NCI-H1417 (cell line): ENCODE measurements at places on chromosomes 11 and 22.

DNA sequence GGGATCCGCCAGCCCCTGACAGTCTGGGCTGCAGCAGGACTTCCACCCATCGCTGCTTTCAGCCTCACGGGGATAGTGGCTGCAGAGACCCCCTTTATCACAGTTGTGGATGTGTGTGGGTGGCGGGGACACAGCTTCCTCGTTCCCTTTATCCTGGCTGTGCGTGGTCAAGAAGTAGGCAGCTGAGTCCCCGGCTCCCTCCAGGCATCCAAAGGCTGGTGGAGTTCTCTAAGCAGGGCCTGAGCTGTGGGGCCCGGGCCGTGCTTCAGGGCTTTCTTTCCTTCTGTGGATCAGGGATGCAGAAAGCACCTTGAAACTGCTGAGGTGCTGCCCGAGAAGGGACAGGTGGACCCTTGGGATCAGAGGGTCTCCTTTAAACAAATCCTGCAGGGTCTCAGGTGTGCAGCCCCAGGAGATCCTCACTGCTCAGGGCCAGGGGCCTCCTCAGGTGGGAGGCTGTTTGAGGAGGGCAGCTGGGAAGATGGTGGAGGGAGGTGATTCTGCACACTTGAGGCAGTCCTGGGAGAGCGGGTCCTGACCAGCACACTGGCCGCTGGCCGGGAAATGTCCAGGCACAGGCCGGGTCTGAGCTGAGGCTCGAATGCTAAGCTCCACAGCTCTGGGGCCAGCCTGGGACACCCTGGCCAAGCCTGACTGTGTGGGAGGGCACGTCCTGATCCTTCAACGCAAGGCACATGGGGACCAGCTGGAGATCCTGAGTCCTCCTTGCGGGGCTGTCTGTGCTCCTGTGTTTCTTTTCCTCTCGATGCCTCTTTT lies 1024.3 kb downstream of the BRD1 start:
- DNase-seq, result no peak

GRCh38 chr11:68312117-68312779 lies at the start of gene LRP5:
LRP5 (plus strand) TSS chr11:68312591; CDS start chr11:68312715, 124 bp downstream.
- peak; percentile 52 for DNase-seq

- DNase-seq, result peak; percentile 40
Measured at GRCh38 chr11:64810891-64811272, 531 bp upstream of the MEN1 start.

DNA sequence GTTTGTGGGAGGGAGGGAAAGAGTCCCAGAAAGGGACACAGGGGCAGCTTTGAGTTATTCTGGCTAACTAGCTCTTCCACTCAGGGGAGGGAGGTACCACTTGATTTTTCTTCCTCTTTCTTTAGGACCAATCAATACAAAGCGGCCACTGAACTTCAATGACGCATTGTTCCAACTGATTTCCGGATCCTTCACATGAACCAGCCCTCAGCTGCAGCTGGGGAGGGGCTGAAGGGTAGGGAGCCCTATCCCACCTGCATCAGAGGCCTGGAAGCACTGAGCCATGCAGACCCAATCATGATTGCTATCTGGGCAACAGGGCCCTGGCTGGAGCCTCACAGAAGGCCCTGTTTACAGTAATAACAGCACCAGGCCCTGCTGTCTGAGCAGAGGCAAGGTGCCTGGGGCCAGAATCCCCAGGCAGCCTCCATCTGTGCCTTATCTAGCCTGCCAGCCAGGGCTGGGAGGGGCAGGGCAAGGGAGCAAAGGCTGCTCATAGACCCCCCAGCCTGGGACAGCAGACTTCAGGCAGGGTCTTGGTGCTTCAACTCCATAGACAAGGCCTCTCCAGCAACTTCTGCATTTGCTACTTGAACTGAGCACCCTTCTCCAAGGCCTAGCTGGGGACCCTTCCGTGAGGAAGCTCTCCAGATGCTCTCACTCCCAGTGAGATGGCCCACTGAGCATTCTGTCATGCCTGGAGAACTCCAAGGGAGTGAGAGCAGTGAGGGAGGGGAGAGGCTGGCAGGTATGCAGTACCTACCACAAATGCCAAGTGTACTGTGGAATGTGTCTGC lies 22.5 kb downstream of the CLPB start:
- DNase-seq, result peak; percentile 79

- DNase-seq, result no peak
Measured at GRCh38 chr11:69465236-69466000, 16.0 kb upstream of the LINC01488 start.

GRCh38 chr11:128772814-128773213 lies 78.9 kb downstream of the FLI1 start:
- peak; percentile 65 for DNase-seq

GRCh38 chr11:116317212-116317611 lies 455.6 kb downstream of the BUD13 start:
- no peak for DNase-seq

- no peak for DNase-seq
Measured at GRCh38 chr11:76415073-76415472, 29.7 kb upstream of the EMSY start.

DNA sequence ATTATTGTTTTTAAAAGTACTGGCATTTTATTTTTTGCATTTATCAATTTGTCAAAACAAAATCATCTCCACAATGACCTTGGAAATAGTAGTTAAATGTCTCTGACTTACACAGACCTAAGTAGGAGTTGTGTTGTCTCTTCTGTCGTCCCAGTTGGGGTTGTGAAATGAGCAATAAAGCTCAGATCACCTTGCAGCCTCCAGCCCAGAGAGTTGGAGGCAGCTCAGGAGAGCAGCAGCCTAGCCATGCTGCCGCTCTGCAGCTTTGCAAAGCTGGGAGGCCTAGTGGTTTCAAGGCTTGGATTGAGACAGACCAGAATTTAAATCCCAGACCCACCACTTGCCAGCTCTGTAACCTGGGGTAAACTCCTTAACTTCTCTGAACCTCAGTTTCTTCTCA lies 65.2 kb upstream of the CRYBB3 start:
- no peak for DNase-seq

GRCh38 chr22:19840955-19841640 lies 13.6 kb downstream of the GNB1L start:
- DNase-seq, result no peak

GRCh38 chr11:3127706-3128355 lies 37.3 kb downstream of the OSBPL5 start:
- no peak for DNase-seq

GRCh38 chr11:61610905-61611304 lies 30.0 kb upstream of the SYT7 start:
- DNase-seq, result no peak

DNA sequence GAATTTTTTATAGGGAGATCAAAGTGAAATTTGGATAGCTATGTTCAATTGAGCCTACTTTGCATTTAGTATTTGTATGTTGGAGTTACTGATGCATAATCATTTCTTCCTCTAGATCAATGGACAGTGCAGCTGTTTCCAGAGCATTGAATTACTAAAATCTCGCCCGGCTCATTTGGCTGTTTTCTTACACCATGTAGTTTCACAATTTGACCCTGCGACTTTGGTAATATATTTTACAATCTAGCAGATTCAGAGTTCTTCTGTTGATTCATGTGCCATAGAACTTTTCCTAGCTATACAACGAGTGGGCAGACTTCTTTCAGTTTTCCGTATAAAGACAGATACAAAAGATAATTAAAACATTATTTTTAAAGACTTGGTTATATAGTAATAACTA lies 70.0 kb upstream of the GRIK4 start:
- no peak for DNase-seq

GRCh38 chr11:57543593-57543992 lies 6.2 kb downstream of the SMTNL1 start:
- no peak for DNase-seq

GRCh38 chr11:112899235-112900006 lies 61.8 kb upstream of the NCAM1 start:
- DNase-seq, result no peak

- no peak for DNase-seq
Measured at GRCh38 chr11:27416568-27417176, 53.7 kb upstream of the CCDC34 start.

DNA sequence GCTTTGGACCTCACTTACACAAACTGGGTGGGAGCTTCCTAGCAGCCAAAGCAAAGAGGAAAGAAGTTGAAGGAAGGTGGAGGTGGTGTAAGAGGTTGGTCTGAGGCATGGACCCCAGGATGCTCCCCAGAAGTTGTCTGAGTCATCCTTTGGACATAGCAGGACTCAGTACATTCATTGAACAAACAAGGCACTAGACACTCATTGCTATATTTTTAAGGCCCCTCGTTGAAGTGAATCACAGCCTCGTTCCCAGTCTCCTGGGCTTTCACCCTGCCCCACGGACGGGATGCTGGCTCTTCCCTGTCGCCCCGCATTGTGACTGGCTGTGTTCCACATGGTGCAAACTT lies 95.9 kb upstream of the FGF3 start:
- DNase-seq, result no peak

DNA sequence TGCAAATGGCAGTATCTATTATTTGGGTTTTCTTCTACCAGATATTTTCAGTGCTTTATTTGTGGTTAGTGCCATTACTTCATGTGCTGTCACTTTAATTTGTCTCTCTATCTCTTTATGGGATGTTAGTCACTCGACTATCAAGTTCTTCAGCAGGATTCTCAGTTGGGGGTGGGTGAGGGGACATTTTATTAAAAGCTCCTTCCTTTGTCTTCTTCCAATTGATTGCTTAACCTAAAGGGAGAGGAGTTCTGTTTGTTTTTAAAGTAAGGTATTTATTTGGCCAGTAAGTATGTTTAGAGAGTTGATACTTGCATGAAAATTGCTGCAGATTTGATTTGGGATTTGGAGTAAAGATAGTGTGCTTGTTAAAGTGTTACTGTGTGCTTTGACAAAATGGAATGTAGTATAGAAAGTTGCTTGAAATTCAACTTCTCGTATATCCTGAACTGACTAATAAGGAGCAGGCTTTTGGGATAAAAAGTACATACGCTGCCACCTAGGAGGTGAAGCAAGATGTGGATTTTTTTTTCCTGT lies 10.3 kb downstream of the YAP1 start:
- no peak for DNase-seq

DNA sequence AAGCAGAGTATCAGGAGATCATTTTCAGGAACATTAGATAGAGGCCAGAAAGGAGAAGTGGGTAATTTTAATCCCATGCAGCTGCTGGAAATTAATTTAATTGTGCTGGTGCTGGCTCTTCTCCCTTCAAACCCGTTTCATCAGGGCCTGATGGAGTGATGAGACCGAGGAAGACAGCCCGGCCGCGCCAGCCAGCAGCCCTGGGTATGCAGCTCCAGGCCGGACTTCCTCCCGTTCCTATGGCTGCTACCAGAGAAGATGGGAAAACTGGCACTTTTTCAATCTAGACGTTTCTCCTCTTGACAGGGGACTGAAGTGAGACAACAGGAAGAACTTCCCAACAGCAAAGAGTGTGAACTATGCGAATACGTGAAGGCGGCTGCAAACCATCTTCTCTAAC lies 24.6 kb upstream of the ZBTB16 start:
- no peak for DNase-seq

- DNase-seq, result no peak
Measured at GRCh38 chr22:23777776-23778576, 5.3 kb downstream of the MMP11 start.

- no peak for DNase-seq
Measured at GRCh38 chr11:9990221-9990973, 303.6 kb downstream of the SBF2 start.

- DNase-seq, result no peak
Measured at GRCh38 chr11:57269571-57270021, 32.5 kb upstream of the APLNR start.

DNA sequence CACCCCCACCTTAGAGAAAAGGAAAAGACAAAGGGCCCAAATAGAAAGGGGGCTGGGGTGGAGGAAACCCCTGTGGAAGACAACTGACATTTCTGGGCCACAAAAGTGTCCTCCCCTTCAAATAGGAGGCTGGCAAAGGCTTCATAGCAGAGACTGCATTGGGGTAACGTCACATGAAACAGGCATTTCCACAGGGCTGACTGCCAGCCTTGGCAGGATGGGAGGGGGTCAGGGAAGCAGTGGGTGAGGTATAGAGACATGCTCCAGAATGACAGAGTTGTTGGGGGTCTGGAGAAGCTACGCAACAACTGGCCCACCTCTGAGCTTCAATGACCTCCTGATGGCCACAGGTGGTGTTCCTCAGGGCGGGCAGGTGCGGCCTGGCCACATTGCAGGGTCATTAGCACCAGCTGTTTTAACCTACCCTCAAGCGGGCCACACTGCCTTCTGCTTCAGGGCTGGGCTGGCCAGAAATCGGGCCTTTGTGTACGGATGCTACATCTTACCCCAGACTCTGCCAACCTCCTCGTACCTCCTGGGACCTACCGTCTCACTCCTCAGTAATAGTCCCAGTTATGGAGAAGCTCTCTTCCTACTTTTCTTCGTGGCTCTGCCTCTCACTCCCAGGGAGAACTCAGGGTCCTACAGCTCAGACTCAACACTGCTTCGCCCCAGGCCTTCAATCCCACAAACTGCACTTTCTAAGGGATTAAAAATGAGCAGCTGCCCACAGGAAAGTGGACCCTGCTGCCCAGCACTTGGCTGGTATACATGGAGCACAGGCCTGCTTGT lies 160.0 kb upstream of the NCAM1 start:
- DNase-seq, result no peak

DNA sequence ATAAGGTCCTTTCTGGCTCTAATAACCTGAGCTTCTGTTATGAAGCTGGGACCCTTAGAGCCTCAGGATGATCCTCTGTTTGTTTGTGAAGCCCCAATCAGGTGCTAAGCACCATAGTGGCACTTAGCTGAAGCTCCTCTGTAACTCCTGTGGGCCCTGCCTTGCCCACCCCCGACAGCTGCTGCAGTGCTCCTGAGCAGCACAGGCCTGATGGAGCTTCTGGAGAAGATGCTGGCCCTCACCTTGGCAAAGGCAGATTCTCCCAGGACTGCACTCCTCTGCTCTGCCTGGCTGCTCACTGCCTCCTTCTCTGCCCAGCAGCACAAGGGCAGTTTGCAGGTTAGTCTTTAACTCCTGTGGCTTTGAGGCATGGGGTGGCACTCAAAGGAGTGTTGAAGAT lies 19.0 kb upstream of the CCDC134 start:
- DNase-seq, result no peak

GRCh38 chr11:132318421-132319157 lies 948.2 kb downstream of the NTM start:
- no peak for DNase-seq

GRCh38 chr22:21652547-21653545 lies 10.7 kb downstream of the SDF2L1 start:
- no peak for DNase-seq

- no peak for DNase-seq
Measured at GRCh38 chr11:132054822-132055221, 684.4 kb downstream of the NTM start.

DNA sequence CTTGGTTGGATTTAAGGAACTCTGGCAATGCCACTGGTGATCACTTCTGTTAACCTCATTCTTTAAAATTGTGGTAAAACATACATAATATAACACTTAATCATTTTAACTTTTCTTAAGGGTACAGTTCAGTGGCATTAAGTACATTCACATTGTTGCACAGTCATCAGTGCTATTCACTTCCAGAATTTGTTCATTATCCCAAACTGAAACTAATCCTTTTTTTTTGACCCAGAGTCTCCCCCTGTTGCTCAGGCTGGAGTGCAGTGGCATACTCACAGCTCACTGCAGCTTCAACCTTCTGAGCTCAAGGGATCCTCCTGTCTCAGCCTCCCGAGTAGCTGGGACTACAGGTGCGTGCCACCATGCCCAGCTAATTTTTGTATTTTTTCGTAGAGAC lies 10.6 kb downstream of the ELF5 start:
- no peak for DNase-seq
